Left ventricle myocardium inferior (tissue), 1 donor: ENCODE measurements at places on chromosomes 1 and 21.

- DNase-seq: no peak
Observed at GRCh38 chr1:48876330-48876785, 99.7 kb upstream of the BEND5 start.

- no peak for DNase-seq
Observed at GRCh38 chr1:156064615-156065014, 3.7 kb downstream of the RAB25 start.

DNA sequence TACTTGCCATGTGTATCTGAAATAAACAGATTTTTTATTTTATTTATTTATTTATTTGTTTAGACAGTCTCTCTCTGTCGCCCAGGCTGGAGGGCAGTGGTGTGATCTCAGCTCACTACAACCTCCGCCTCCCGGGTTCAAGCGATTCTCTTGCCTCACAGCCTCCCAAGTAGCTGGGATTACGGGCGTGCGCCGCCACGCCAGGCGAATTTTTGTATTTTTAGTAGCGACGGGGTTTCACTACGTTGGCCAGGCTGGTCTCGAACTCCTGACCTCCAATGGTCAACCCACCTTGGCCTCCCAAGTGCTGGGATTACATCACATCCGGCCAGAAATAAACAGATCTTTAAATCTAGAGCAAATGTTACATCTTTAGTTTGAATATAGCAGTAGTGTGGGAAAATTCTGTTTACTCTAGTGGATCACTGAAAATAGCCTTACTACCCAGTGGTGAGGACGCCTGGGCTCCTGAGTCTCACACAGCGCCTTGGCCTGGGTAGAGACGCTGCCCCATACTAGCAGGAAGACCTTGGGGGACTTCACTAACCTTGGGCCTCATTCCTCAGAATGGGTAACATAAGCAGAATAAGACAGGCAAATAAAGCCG is 709 bp downstream of the GART start:
- no peak for DNase-seq

GRCh38 chr1:211697356-211697755 is 21.9 kb upstream of the NEK2 start:
- DNase-seq: no peak

DNA sequence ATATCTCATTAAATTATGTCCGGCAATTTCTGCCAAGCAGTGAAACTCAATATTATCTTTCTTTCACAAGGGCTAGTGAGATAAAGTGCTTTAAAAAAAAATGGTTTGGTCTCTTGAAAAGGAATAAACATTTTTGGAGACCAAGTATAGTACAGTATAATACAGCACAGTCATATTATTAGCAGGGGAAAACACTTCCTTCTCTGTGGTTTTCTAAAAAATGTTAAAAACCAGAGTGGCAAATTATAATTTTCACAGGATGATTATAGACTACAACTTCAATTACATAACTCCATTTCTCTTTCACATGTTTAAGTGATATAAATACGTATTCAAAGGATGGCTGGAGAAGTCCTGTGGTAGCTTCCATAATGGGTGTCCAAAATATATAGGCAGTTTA is 170.3 kb upstream of the DMRTA2 start:
- DNase-seq: no peak

DNA sequence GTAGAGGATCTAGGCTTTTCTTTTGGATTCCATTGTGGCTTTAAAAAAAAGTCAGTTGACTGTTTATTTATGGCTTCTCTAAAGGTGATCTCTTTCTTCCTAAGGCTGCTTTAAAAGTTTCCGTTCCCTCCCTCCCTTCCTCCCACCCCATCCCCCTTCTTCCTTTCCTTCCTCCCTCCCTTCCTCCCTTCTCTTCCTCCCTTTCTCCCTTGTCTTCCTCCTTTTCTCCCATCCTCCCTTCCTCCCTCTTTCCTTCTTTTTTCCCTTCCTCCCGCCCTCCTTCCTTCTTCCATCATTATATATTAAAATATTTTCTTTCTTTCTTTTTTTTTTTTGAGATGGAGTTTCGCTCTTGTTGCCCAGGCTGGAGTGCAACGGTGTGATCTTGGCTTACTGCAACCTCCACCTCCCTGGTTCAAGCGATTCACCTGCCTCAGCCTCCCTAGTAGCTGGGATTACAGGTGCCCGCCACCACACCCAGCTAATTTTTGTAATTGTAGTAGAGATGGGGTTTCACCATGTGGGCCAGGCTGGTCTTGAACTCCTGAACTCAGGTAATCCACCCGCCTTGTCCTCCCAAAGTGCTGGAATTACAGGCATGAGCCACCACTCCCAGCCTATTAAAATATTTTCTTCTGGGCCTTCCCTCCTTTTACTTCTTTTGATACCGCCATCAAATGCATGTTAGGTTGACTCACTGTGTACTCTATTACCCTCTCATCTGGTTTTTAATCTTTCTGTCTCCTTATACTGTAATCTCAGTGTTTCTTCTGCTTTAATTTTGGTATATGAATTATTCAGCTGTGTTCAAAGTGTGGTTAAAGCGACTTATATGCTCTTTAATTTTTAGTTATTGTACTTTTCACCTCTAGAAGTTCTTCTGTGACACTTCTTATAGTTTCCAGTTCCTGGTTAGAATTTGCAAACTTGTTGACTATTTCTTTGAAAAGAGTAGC is 59.2 kb upstream of the ATP5PO start:
- DNase-seq: no peak

DNA sequence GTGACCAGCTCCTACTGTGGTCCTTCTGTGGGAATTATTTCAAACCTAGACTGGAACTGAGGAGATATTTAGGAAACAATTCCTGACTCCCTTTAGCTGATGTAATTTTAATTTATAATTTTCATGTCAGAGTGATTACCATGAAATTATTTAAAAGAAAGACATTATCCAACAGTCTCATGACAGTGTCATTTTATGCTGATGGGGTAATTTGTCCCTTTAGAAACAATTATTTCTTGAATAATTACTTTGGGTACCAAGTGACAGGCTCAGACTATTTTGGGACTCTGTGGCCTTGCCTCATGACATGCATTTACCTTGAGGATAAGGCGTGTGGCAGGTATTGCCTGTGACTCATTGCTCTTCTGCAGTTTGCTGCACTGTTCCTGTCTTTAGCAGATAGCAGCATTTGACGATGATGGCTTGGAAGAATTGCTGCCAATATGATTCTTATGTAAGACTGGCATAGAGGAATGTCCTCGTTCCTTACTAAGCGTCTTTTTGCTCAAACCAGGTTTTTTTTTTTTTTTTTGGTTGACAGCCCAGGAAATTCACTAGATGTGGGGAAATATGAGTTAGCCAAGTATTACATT is 206.0 kb upstream of the HMCN1 start:
- DNase-seq: no peak

- no peak for DNase-seq
Observed at GRCh38 chr1:234737967-234738314, 128.0 kb upstream of the IRF2BP2 start.

GRCh38 chr1:32386676-32387392 is 7.4 kb downstream of the BSDC1 start:
- DNase-seq: no peak

DNA sequence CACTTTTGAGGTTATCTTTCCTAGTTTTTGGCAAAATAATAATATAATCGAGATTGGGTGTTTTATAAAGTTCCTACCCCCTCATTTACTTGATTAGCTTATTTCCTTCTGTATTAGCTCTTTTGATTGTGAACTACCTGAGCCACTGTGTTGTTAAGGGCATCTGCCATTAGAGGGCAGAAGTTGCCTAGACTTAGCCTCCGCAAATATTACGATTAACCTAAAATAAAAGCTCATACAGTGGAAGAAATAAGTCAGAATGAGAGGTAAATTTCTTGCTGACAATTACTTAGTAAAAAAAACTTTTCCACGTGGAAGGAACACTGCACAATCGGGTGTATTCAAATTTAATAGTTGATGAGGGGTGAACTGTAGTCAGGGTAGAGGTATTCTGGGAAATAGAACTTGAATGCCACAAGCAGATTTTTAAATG is 2.3 kb downstream of the H3-3A start:
- no peak for DNase-seq

GRCh38 chr1:244150071-244150470 is 99.0 kb downstream of the ZBTB18 start:
- no peak for DNase-seq

DNA sequence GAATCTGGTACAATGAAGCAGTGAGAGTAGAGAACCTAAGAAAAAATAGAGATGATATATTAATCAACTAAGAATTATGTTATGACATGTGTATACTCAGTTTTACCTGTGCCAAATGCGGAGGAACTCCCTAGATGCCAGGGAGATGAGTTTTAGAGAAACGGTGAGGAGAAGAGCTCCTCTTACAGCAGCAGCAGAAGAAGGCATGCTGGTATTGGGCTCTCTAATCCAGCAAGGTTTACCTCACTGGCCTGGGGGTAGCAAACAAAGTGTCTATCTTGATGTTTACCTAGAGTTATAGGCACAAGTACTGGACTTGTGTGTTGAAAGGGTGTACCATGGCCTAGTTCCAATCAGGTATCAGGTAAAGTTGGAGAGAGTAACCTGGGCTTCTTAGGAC is 28.9 kb upstream of the DEPDC1 start:
- DNase-seq: no peak

- no peak for DNase-seq
Observed at GRCh38 chr21:38196036-38196435, 60.8 kb upstream of the KCNJ15 start.

DNA sequence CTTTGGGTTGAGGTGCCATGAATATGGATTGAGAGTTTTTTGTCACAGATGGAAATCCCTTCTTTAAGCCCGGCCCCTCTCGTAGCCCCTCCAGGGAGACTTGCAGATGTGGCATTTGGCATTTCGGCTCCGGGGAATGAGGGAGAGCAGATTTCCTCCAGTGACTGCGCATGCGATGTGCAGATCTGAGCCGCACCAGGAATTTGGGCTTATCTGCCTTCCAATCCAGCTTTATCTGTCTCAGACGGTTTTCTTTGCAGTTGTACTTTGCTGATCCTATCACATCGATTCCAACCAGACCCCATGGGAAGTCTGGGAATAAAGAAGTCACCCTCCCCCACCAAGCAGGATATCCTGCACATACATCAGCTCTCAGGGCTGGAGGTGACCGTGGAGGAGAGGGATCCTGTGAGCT is 11.7 kb downstream of the KIF26B start:
- DNase-seq: no peak

- no peak for DNase-seq
Observed at GRCh38 chr1:23575226-23575810, 16.0 kb upstream of the ID3 start.

- no peak for DNase-seq
Observed at GRCh38 chr1:118828038-118828437, 160.1 kb downstream of the TBX15 start.

- DNase-seq: no peak
Observed at GRCh38 chr1:207134581-207134980, 30.5 kb downstream of the C4BPA start.

DNA sequence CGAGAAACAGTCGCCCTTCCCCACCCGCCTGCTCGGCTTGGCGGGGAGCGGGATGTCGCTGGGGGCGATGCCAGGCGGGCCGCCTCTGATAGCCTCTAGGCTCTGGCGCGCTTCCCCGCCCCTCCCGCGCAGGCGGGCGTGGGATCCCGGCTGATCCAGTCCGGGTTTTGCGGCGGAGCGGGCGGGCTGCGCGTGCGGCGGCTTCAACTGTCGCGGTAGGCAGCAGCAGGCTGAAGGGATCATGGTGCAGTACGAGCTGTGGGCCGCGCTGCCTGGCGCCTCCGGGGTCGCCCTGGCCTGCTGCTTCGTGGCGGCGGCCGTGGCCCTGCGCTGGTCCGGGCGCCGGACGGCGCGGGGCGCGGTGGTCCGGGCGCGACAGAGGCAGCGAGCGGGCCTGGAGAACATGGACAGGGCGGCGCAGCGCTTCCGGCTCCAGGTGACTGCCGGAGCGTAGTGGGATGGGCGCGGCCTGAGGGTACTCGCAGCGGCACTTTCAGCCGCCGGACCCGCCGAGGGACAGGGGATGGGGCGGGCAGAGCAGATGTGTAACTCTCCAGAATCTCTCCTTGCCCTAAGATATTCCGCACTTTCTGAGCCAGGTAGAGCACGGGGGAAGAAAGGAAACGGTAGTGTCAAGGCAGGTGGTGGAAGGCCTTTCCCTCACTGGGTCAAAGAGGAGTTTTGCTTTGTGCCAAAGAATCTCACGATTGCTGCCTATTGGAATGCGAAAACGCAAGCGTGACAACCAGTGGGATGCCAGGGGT is at the start of gene FAAH:
TSS of gene FAAH (plus strand) at position 210 of the 764 bp plus-strand sequence. CDS start at position 242, 32 bp downstream.
- peak; percentile 68 for DNase-seq

GRCh38 chr1:204261746-204262505 is 48.1 kb upstream of the GOLT1A start:
- DNase-seq: no peak

DNA sequence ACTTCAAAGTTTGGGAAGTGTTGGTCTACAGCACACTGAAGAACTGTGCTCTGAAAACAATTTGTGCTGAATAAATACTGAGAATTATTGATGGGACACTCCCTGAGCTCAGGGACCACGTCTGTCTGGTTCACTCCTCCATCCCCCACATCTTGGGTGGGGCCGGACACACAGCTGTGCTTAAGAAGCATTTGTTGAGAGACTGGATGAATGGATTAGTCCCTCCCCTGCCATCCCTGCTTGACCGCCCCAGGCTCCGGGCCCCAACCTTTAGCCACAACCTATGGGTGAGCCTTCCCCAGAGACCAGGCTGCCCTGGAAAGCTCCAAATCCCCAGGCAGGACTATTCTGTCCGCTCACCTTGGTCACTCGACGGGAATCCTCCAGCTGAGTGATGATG is 7.5 kb downstream of the TRIM63 start:
- DNase-seq: no peak

DNA sequence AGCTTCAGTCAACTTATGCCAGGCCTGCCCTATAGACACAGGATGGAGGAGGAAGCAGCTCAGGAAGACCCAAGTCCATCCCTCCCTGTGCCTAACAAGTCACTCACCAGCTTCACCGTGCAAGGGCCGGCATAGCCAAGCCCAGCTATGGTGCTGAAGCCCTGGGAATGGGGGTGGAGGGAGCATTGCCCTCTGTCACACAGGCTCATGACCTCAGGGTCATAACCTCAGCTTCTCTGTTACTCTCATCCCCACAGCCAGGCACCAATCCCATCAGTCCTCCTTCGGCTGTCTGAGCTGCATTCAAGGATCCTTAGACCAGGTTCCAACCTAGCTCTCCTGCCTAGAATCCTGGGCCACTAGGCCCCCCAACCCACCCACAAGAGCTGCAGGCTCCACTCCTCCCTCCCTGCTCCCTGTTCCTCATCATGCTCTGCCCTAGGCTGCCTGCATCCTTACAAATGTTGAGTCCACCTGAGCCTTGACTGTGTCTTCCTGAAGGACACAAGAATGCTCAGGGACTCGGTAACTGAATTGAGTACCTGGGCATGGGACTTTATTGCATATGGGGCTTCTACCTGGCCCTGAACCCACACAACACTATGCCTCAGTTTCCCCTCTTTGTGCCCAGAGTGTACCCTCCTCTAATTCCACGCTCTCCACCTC is 1.7 kb downstream of the CD244 start:
- no peak for DNase-seq

DNA sequence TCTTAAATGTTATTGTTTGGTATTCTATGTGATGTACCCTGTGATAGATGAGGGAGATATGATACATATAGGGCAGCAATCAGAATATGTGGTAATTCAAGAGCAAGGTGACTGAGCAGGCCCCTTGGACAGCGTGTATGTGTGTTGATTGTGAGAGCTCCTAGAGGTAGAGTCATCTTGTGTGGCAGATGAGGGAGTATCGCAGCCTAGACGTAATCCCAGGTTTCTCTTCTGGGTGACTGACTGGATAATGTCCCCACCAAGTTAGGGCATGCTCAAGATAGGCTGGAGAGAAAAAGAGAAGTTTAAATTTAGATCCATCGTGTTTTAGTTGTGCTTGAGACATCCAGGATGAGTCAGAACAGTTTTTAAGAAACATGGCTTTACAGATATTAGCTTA is 185.3 kb downstream of the ZP4 start:
- DNase-seq: no peak

- DNase-seq: no peak
Observed at GRCh38 chr1:160781914-160782689, 13.9 kb upstream of the LY9 start.
